ENCODE measurements at places on chromosomes 12 and 14. TPM values are rescaled to one million over a fixed set of nuclear protein-coding genes. Genes with fewer than 3 reads are reported as not detected.

Gene GPR137C
- total RNA-seq: 0.48 TPM

Gene C2CD5
- total RNA-seq: 40.0 TPM

Gene CCDC85C
- 13.1 TPM for total RNA-seq

Gene C12orf50
- total RNA-seq: 0.20 TPM

Gene CLEC1B
- total RNA-seq: not detected

Gene SERPINA10
- not detected for total RNA-seq

Gene SLC38A4
- 0.23 TPM for total RNA-seq

Gene ALX1
- not detected for total RNA-seq

Gene MAP3K9
- 0.95 TPM for total RNA-seq

Gene RNASE3
- not detected for total RNA-seq

Gene TMTC2
- total RNA-seq: 5.6 TPM

Gene MNAT1
- total RNA-seq: 50.5 TPM

Gene RPGRIP1
- total RNA-seq: not detected

Gene KCNC2
- not detected for total RNA-seq

Measured in ovary (tissue), 10 donors.